CD8-positive, alpha-beta T cell (primary cell): ENCODE measurements at places on chromosomes 11 and 22.
A peak's percentile ranks its signal among the peaks of the same experiment; 100 is the strongest.

GRCh38 chr11:14981507-14981906 is 9.4 kb upstream of the CALCA start:
- no peak for DNase-seq

- DNase-seq, result no peak
Measured at GRCh38 chr11:27718863-27719545, 18.7 kb upstream of the BDNF start.

- no peak for DNase-seq
Measured at GRCh38 chr11:45089251-45089650, 57.2 kb upstream of the PRDM11 start.

DNA sequence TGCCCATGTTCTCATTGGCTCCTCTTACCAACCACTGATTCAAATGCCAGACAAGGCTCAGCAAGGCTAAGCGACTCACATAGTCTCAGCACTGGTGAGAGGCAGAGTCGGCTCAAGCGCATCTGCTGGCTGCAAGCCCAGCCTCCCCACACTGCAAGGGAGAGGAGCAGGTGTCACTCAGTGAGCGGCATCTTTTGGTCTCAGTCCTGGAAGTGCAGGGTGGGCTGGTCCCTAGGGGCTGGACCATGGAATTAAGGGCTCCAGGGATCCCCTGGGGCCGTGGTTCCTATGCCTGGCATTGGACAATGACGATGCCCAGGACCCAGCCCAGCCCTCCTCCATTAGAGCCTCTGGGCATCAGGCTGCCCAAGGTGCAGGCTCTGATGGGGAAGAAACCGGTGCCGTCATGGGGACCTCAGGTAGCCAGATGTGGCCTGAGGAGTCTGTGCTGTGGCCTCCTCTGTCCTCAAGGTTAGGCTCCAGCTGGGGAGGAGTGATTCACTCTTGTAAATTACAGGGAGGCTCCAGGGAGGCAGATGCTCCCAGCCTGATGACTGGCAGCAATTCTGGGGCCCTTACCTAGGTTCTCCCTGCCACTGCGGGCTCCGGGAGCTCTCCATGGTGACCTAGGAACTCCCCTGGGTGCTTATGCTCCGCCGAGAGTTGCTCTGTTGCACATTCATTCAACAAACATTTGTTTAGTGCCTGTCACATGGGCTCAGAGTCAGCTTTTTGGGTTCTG is 28.0 kb downstream of the FADS2 start:
- no peak for DNase-seq

DNA sequence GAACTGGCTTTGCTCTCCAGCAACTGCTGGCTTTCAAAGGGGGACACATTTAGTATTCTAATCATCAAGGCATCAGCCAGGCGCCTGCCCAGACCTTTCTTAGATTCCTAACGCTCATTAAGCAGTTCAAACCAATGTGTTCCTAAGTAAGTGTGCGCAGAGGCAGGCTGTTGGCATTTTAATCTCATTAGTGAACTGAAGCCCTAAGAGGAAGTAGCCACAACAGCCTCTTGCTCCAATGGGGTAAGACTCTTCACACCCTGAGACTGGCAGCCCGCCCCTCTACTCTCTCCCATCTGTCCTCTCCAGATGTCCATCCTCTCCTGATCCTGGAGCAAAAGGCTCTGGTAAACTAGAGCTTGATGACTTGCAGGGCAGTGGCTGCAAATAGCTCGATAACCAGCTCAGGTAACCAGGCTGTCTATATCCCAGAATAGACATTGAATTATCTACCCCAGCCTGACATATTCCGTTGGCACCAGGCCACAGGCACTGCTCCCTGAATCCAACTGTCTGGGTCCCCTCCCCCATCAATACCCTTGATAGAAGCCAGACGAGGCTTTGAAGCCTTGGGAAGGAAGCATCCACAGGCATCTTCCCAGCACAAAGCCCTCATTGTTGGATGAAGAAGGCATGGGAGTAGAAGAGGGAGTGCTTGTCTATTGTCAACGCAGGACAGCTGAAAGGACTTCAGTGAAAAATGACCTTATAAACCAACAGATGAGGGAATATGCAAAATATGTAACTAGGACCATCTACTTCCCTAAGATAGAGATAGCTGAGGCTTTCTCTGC is 321.1 kb downstream of the TENM4 start:
- no peak for DNase-seq

- DNase-seq, result no peak
Measured at GRCh38 chr11:13576995-13577394, 81.2 kb upstream of the PTH start.

DNA sequence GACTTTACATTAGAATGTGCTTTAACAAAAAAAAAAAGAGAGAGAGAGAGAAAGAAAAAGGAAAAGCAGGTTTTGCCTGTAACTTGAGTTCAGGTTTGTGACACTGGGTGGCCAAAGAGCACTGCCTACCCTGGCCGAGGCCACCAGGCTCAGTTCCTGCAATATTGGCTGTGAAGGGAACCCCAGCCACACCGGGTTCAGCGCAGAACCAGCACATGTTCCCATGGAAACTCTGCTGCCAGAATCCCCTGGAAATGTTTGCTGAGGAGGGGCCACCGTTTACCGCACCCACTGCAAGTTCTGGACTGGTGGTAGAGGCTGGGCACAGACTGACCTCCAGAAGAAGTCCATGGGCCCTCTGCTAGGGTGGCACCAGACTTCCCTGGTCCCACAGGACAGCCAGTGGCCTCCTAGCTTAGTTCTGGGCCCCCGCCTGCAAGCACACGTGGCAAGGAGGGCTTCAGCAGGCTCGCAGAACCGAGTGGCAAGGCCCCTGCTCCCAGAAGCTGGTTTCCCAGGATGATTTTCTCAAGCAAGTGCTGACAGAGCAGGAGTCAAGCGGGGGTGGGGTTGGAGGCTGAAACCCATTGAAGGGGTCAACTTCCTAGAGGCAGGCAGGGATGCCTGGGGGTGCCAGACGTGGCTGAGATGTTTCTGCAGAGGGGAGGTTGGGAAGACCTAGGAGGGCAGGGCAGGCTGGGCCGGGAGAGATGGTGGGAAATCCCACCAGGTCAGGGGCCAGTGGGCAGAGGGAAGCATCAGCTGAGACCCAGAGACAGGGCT is 51.2 kb downstream of the NFAM1 start:
- DNase-seq, result no peak

GRCh38 chr11:27698872-27699241 is 1.4 kb downstream of the BDNF start:
- peak; percentile 47 for DNase-seq

DNA sequence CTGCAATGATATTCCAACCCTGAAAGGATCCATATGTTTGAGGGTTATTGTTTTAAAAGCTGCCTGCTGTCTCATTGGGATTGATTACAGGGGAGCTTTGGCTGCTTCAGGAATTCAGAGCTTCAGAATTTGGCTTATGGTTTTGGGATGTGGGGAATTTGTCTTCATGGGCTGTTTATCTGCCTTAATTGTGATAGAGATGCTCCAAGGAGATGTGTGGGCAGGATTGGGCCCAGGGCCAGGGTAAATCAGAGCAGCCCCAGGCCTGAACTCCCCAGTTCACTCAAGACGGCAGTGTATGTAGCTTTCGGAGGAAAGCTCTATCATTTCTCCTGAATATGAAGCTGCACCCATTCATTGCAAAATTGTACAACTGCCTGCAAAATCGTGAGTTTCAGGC is 88.5 kb downstream of the ALX4 start:
- no peak for DNase-seq

GRCh38 chr11:13926981-13927380 is 35.5 kb upstream of the SPON1 start:
- DNase-seq, result no peak

DNA sequence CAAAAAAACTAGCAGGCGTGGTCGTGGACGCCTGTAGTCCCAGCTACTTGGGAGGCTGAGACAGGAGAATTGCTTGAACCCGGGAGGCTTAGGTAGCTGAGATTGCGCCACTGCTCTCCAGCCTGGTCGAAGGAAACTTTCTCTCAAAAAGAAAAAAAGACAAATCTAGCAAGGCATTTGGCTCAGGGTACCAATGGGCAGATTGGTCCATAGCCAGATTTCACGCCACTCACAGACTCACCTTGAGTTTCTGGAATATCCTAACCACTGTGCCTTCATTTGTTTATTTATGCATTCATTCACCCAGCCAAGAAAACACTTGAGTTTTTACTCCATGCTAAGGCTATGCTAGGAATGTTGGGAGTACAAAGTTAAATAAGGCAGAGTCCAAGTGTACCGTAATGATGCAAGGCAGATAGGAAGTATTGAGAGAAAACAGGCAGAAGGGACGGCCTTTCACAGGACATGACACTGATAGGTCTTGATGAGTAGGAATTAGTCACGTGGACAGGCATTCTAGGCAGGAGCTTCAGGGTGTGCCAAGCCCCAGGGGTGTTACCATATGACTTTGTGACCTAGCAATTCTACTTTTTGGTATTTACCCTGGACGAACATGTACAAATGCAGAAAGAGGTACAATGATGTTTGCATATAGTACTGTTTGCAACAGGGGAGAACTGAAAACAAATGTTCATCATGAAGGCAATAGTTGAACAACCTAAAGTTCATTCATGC is 3.0 kb upstream of the PACSIN3 start:
- DNase-seq, result no peak

DNA sequence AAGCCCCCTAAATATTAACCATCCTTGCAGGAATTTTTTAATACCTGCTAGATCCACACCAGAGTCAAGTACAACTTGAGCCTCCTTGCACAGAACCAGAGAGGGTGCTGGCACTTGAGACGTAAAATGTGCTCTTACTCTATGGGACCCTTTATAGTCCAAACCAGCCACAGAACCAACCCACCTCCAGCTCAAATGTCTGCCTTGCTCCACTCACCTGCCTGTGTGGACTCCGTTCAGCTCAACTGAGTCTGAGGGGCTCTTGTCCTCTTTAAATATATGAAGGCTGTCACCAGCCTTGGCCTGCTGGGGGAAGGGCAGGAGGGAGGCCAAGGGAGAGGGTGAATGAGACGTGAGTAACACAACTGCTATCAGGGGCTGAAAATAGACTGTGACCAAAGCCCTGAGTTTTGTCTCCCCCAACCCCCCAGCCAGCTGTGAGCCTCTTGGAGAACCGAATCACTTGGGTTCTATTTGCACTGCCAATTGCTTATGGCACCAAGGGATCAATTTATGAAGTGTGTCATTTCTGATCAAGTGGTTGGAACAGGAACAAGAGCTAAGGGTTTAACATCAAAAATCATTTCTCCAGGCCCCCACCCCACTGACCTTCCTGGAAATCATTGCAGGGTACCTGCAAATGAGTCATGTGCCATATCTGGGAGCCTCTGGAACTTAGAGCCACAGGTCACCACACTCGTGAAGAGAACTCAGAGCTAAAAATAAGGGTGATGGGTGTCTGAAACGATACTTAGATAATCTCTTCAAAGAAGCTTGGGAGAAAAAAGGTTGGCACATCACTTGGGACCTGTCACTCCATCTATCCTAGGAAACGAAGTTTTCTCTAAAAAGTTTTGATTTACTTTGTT is at the start of gene CSRP3:
Gene CSRP3 (minus strand): TSS at position 247 of the 869 bp plus-strand sequence. CDS start 9,535 bp downstream, outside the sequence.
- no peak for DNase-seq

- no peak for DNase-seq
Measured at GRCh38 chr11:31812383-31813381, 1.6 kb upstream of the PAX6 start.

DNA sequence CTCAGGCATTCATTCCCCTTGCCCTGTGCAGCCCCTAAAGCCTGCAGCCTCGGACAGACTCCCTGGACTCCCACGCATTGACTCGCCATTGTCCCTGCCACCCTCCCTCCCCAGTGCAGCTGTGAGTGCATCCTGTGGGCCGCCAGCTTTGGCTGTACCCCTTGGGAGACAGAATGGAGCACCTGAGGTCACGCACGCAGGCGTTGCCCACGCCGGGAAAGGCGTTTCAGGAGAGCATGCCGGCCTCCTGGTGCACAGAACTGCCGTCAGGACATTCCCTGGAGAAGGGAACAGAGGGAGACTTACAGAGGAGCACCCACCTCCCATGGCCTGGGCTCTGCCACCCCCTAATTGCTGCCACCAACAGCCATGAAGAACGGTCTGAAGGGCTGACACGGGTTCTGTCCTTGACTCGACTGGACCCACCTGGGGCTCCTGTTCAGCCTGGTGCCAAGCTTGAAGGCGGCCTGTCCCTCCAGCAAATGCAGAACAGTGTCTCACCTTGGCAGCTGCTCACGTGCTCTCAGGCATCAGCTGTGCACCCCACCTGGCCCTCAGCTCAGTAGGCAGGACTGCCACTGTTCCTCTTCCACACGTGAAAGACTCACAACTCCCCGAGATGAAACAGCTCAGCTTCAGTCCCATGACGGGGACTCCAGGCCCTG is 503.8 kb downstream of the BRD1 start:
- no peak for DNase-seq

GRCh38 chr11:121328967-121329679 is 36.6 kb downstream of the SC5D start:
- DNase-seq, result peak; percentile 28

DNA sequence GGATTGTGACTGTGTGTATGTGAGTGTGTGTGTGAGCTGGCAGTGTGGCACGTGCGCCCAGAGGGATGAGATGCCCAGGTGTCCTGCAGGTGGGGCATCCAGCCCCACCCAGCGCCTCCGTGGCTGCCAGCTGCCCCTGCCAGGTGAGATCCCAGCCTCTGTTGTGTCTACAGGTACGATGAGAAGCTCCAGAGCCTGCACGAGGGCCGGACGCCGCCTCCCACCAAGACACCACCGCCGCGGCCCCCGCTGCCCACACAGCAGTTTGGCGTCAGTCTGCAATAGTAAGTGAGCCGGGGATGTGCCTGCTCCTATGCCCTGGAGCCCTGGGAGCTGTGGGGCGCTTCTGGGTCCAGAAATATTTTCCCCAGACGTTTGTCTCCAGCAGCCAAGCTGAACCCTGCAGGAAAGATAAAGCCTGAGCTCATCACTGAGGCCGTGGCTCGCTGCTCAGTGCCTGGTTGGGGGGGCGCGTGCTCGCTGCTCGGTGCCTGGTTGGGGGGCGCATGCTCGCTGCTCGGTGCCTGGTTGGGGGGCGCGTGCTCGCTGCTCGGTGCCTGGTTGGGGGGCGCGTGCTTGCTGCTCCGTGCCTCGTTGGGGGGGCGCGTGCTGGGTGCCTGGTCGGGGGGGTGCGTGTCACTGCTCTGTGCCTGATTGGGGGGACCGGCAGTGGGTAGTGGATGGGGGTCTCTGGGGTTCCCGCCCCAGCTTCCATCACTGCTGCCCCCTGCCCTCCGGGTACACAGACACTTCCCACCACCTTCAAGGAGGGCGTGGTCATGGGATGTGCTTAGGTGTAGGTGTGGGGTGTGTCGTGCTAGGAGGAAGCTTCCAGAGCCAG is 73.2 kb downstream of the ARHGAP8 start:
- DNase-seq, result no peak

GRCh38 chr11:30710221-30710620 is 124.1 kb upstream of the MPPED2 start:
- DNase-seq, result no peak

GRCh38 chr11:75350743-75351540 is 519 bp downstream of the ARRB1 start:
- DNase-seq, result peak; percentile 60

DNA sequence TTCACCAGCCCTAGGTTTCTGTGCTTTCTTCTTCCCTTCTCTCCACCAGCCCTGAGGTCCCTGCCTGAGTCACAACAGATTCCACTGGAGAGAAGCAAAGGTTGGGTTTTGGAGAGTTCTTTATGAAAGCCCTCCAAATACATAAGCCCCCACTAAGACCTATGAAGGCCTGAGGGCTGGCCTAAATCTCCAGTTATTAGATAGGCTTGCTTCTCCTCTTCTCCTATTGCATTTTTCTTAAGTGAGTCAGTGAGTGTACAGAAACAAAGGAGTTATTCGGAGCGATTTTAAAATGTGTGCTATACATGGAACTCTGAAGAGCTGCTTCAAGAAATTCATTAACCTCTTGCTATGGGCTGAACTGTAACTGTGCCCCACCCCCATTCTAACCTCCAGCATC is 1057.3 kb downstream of the OPCML start:
- DNase-seq, result no peak
